Left lobe of liver (tissue), 2 donors: ENCODE measurements at places on chromosomes 12 and 14.
A peak's percentile ranks its signal among the peaks of the same experiment; 100 is the strongest.

DNA sequence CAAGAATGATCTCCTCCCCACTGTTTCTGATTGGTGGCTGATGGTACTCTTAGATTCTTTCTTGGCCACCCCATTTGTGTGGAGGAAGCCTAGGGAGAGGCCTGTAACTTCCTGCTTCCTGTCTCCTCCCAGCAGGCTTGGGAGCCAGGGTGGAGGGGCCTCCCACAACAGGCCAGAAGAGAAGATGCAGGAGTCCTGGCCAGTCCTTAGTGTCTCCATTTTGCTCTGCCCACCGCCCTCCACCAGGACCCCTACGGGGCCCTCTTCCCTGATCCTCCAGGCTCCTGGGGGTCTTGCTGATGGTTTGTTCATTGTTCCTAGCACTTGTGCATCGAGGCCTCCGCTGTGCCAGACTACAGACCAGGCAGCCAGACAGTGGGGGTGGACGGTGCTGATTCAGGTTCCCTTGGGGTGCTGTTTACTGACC is 6.8 kb downstream of the TSPAN9 start:
- peak; percentile 60 for DNase-seq

- peak; percentile 49 for DNase-seq
Observed at GRCh38 chr12:132133952-132134652, 10.0 kb downstream of the DDX51 start.

- no peak for DNase-seq
Observed at GRCh38 chr12:105855361-105856047, 283.2 kb downstream of the NUAK1 start.

- no peak for DNase-seq
Observed at GRCh38 chr12:106135781-106136180, 3.0 kb downstream of the NUAK1 start.

DNA sequence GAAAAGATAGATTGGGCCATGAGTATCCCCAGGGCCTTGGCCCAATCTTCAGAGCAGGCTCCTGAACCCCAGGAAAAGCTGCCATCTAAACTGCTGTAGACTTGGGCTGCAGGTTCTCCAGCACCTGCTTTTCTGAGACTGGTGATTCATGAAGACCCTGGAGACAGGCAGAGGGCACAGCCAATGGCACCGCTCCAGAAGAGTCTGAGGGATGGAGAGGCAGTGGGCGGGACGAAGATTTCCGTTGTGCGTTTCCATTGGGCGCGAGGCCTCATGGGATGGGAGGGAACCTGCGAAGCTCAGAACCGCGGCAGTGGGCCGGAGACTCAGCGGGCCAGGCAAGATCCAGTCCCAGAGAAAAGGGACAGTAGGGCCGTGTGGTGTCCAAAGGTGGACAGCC is 375.1 kb downstream of the IPO8 start:
- no peak for DNase-seq

GRCh38 chr12:72134246-72135020 is 137.7 kb upstream of the TRHDE start:
- no peak for DNase-seq

DNA sequence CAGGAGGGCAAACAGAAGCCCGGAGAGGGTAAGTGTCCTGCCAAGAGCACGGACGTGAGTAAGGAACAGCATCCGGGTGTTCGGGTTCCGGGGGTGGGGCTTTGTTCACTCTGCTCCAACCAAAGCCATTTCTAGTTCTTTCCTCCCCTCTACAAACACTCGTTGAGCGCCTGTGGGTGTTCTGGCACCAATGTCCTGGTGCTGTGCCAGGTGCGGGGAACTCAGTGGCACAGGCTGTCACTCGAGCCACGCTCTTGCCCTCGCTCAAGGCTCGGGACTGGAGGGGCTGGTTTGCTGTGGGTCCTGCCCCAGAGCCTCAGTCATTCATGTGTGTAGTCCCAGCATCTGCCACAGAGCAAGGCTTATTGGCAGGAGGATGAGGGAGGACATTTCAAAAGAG is 157.5 kb downstream of the CALM1 start:
- no peak for DNase-seq

GRCh38 chr14:82587226-82587625 is 1053.6 kb upstream of the SEL1L start:
- DNase-seq: no peak

DNA sequence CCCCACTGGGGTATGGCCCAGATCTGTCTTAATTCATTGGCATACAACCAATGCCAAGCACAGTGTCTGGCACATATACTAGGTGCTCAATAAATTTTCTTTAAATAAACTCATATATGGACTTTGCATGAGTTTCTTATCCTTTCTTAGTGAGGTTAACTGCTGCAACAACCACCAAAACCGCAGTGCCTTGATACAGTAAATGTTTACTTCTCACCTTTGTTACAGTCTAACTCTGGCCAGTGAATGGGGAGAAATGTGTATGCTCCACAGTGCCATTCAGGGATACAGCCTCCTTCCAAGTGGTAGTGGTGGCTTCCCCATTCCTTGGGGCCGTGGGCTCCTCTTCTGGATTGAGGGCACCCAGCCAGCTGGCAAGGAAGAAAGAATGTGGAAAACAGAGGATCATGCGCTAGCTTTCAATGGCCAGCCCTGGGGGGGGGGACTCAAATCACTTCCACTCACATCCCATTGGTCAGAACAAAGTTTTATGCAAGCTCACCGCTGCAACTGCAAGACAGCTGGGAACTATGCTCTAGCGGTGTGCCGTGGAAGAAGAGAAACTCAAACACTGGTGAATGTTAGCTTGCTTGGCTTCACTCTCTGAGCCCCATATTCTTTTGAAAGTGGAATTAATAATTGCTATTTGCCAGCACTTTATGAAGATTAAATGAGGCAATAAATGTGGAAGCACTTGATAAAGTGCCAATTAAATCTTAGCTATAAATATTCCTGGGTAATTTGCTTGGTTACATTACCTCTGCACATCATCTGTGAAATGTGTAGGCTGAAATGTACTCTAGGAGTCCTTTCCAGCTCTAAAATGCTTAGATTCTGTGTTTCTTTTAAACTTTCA is 51.0 kb upstream of the SOCS2 start:
- DNase-seq: no peak
